ENCODE measurements at places on chromosomes 6 and 20.

- DNase-seq = no peak
These were observed 28.1 kb downstream of the HM13 start for GRCh38 chr20:31542201-31542842.

DNA sequence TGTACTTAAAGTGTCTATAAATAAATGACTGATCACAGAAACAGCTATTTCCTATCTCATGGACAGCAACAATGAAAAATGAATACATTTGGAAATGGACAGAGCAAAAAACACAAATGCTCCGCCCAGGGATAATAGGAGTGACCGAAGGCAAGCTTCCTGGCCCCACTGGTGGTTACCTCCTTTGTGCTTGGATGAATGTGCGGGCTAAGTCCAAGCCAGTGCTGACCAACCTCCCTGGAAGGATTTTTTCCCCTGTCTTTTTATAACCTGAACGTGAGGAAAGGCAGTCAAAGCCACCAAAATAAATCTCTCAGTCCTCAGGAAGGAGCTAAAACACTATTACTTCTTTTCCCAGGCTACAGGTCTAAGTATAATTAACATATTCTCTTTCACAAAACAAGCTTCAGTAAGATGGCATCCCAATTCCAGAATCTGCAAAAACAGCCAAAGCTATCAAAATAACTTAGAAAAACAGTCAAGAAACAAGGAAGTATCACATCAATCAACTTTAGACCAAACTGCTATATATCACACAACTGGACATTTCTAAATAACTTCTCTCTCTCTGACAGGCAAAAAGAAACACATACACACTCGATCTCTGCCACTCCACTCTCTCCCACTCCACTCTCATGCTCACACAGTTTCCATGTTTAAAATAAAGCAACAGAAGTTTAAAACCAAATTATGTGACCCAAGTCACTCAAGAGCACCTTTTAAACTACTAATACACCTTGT is 10.0 kb downstream of the KIF16B start:
- no peak for DNase-seq

GRCh38 chr20:44931911-44932310 is 22.1 kb downstream of the PABPC1L start:
- DNase-seq = no peak

DNA sequence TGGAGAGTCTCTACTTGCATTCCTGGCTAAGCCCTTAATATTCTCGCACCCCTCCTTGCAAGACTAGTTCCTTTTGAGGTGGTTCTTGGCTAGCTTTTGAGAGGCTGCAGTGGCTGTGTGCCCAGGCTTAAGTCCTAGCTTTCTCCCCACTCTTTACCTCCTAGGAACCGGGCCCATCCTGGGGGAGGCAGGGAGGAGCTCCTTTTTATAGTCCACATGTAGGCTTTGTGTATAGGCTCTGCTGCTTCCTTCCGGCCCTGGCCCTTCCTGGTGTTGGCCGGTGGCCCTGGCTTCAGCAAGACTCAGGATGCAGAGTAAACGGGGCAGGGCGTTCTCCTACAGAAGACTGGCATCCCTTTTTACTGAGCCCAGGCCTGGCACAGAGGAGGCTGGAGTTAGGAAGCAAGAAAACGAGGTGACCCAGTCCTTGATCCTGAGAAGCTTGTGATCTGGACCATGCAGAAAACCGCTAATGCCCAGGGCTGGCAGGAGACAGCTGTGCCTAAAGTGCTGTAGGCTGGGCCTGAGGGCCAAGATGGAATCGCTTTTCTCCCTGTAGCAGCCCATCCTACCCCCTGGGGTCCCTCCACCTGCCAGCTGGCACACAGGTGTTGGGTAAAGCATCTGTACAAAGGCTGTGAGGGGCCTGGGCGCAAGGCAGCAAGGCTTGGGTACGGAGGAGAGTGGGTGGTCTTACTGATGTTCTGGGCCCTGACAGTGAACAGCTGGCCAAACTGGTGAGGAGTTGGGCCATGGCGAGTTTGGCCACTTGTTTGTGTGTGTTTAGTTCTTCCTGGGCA is 8.7 kb downstream of the PLCG1 start:
- no peak for DNase-seq

- DNase-seq = no peak
These were observed 87.4 kb upstream of the JAG1 start for GRCh38 chr20:10761232-10761631.

- DNase-seq = no peak
These were observed 117.8 kb upstream of the RSPO3 start for GRCh38 chr6:127000631-127001030.

DNA sequence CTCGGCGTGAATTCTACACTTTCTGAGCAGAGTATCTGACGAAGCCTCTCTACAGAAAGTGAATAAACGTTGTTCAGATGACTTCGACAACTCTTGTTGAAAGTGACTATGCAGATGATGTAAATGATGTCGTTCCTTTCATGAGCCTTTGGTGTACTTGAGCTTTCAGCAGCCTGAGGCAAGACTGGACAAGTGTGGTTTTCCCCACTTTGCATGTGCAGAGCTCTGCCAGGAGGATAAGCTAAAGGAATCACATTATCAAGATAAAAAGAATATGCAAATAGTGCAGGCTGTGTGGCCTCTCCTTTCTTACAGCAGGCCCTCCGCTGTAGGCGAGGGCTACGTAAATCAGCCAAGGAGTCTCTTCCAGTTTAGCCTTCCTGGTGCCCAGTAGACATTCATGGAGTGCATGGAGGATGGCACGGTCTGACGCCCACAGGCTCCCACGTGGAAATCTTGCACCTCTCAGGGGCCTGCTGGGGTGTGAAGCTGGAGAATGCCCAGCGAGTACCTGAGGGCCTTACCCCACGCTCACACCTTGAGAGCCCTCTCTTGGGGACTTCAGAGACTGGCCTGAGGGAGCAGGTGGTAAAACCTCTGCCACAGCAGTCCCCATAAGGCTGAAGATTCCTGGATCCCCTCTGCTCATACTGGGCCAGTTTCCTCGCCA is 54.9 kb downstream of the RPP40 start:
- DNase-seq = no peak

DNA sequence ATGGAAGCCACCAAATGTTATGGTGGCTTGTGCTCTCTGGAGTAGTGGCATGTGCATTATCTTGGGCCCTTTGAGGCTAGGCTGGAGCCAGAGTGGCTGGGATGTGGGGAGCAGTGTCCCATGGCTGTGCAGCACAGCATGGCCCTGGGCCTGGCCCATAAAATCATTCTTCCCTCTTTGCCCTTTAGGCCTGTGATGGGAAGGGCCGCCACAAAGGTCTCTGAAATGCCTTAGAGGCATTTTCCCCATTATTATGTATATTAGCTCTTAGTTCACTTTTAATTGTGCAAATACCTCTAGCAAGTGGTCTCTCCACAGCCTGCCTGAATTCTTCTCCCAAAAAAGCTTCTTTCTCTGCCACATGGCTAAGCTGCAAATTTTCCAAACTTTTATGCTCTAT is 297.3 kb upstream of the IRAK1BP1 start:
- DNase-seq = no peak

- no peak for DNase-seq
These were observed 10.4 kb downstream of the RPL7L1 start for GRCh38 chr6:42889815-42890214.

GRCh38 chr6:21870076-21870730 is 276.7 kb downstream of the SOX4 start:
- no peak for DNase-seq

GRCh38 chr20:44832724-44833123 is 22.4 kb upstream of the RIMS4 start:
- no peak for DNase-seq

- DNase-seq = no peak
These were observed 963.3 kb upstream of the GJE1 start for GRCh38 chr6:141169419-141169818.

DNA sequence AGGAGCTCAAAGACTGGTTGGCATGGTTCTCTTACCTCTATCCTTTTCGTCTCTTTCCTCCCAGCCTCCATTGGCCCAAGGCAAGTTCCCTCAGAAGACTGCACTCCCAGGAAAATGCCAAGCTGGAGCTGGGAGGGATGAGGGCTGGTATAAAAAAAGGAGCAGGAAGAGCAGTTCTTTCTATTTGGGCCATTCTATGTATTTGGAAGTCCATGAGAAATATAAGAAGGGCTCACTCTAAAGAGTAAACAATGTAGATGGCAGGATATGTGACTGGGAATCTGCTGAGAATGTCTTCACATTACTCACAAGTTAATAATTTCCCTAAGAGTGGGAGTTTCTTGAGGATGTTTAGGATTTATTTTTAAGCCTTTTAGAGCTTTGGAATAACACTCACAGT is 36.6 kb upstream of the ADTRP start:
- no peak for DNase-seq

- no peak for DNase-seq
These were observed 215.0 kb upstream of the PLCB4 start for GRCh38 chr20:8853805-8854338.

- DNase-seq = no peak
These were observed 158.2 kb upstream of the PRND start for GRCh38 chr20:4563534-4563933.

GRCh38 chr20:32957459-32957858 is 46.8 kb downstream of the SUN5 start:
- no peak for DNase-seq

- DNase-seq = no peak
These were observed 36.8 kb upstream of the DDR1 start for GRCh38 chr6:30847421-30847970.

DNA sequence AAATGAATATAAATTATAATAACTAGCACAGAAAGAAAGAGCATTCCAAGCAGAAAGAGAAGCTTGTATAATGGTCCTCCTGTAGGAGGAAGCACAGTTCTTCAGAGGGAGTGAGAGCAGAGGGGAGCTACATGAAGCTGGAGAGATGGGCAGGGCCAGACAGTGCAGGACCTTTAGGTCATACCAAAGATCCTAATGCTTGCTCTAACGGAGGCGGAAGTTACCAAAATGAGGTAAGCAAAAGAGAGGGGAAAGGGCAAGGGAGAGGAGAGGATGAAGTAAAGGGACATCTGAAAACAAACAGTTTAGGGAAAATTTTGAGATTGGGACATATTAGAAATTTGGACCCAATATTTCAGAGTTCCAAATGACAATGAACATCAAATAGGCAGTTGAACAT is 50.2 kb downstream of the HBS1L start:
- DNase-seq = no peak

- DNase-seq = peak; percentile 42
These were observed 1.0 kb upstream of the FBXO5 start for GRCh38 chr6:152983637-152984512.

- DNase-seq = no peak
These were observed 488.0 kb downstream of the BCKDHB start for GRCh38 chr6:80594461-80594860.

DNA sequence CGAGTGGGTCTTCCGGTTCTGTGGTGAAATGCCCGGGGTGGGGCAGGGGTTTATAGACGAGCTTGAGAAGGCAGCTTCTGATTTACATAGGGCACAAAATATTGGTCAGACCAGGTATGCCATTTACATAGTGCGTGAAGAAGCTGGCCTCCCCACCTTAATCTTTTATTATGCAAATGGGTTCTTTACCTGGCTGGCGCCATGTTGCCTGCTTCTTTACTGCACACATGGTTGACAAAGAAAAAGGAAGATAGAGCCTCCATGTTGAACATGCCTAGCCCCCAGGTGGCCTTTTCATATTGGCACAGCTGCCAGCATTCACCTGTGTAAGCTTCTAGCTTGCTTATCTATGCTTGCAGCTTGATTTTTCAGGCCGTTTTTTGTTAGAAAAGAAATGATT is 276.2 kb downstream of the PHACTR1 start:
- DNase-seq = no peak

- DNase-seq = no peak
These were observed 6.7 kb downstream of the TMEM74B start for GRCh38 chr20:1178103-1178502.

DNA sequence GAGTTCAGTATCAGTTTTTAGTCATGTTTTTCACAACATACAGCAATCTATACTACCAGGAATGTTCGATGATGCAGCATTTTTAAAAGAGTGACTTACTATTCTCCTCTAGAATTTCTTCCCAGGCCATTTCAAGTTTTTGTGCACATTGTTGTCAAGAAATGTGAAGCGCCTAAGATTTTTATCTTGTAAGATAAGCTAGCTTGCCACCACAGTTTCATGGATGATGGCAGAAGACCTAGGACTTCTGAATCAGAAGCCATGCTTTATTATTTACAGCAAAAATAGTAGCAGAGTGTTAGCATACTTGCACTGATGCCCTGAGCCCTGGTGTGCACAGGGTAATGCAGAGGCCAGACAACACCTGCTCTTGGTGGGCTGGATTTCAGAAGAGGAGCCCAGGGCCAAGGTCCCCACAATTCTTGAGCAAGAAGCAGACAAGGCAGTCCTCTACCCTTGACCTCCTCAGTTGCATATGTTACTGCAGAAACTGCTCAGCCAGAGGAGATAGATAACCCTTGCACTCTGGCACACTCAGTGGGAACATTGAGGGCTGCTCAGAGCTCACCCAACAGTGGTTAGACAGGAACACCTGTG is 99.2 kb downstream of the QKI start:
- DNase-seq = no peak

DNA sequence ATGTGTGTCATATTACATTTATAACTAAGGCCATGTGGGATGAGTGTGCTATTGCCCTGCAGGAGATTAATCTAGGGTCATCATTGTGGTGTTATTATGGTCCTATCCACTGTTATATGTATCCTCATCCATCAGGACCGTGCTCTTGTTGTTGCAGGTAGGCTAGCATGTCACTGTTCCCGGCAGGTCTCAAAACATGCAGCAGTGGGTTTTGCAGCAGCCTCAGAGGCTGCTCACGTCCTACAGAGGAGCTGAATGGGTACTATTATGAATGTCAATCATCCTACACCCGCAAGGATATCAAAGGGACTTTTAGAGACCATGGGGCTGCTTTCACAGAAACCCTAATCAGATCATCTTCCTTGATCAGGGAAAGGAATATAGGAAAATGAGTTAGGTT is 318.2 kb downstream of the SAMD5 start:
- DNase-seq = no peak

- no peak for DNase-seq
These were observed 5.1 kb upstream of the BPI start for GRCh38 chr20:38298768-38299288.

DNA sequence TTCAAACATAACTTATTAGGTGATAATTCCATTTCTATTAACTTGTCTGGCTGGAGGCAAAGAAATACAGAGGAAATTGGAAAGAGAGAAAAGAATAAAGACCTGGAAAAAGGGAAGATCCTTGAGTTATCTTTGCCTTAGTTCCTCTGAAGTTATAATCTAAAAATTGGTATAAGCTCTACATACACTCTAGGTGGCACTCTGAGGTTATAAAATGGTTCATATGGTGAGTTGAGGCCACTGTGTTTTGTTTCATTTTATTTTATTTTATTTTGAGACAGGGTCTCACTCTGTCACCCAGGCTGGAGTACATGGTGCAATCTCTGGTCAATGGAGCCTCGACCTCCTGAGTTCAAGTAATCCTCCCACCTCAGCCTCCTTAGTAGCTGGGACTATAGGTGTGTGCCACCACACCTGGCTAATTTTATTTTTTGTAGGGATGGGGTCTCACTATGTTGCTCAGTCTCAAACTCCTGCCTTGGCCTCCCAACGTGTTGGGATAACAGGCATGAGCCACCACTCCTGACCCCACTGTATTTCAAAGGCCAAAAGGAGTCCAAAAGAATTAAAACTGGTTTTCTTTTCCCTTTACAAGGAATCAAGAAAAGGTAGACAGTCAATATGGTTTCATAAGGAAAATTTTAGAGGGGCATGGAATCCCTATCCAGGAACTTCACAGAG is 19.4 kb downstream of the GPX6 start:
- DNase-seq = no peak

GRCh38 chr6:79763301-79763700 is 132.2 kb downstream of the SH3BGRL2 start:
- no peak for DNase-seq

Measured in activated naive CD8-positive, alpha-beta T cell treated with anti-CD3 and anti-CD28 coated beads, Interleukin-2, amount 50 U/mL, for 16 hours (primary cell).